Right renal pelvis (tissue), 4 donors: ENCODE measurements at places on chromosomes 2 and 18.

DNA sequence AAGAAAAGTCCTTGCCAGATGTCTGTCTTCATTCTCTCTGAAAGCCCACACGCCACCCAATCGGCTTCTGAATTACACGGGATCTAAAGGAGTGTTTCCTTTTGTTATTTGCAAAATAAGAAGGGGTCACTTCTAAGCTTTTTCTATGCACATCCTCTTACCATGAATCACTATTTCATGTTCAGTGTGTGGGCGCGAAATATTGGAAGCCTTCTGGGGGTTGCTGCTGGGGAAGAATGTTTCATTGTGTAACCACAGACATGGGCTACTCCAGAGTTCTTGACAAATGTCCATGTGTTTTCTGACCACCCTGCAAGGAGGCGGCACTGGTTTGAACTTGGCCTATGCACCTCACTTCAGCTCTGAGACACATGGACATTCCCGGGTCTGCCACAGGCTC lies 133.6 kb upstream of the APCDD1 start:
- no peak for DNase-seq

GRCh38 chr2:231423176-231423575 lies 27.7 kb downstream of the B3GNT7 start:
- DNase-seq, result no peak

DNA sequence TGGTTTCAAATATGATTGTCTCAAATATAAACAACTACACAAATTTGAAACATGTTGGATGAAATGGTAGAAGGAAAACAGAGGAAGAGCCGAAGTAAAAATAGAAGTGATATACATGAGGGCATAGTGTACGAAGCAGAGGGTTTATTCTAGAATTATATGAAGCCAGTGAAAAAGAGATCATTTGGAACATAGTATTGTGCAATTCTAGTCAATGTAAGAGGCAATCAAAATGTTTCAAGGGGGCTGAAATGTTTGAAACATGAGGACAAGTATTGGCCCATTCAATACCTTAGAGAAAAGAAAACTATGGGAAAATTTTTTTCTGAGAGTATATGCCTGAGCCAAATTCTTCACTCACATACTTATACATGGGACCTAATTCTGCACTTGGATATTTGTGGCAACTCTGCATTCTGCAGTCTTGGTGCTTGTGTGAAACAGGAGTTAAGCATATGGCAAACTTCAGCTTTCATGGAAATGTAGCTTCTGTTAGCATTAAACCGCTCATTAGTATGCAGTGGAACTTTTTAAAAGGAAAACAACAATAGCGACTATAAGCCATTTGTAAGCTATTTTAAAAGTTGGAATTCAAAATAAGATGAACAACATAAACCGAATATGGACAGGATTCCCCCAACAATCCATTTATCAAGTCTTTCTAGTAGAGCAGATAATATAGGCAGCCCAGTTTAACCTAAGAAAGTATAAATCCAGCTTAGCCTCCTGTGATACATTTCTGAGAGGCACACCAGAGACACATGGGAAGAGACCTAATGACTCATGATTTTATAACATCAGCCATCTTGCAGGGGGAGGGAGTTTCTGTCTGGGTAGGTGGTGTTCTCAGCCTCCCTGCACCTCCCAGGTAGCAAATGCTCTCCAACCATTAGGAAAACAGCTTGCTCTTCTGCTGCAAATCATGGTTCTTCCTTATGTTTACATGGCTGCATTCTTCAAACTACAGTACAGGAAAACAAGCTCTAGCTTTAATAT lies 197.8 kb downstream of the PAX3 start:
- no peak for DNase-seq

GRCh38 chr2:88483200-88483599 lies 30.7 kb upstream of the FOXI3 start:
- DNase-seq, result no peak

DNA sequence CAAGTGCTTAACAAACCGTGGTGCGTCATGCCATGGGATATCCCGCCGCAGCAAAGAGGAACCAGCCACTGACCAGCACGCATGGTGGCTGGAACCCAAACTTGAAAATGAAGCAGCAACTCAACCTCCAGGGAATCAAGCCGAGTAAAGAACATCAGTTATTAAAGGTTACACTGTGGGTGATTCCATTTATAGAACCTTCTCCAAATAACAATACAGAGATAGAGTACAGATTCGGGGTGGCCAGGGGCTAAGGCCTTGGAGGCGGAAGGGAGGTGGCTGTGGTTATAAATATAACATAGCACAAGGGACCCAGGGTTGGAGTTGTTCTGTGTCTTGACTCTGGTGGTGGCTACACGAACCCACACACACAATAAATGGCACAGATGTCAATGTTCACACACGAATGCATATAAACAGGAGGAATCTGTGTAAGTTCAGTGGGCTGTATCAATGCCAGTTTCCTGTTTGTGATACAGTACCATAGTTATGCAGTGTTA lies 123.1 kb downstream of the EIPR1 start:
- no peak for DNase-seq

- DNase-seq, result no peak
Observed at GRCh38 chr2:188765522-188766470, 208.4 kb upstream of the COL3A1 start.

- no peak for DNase-seq
Observed at GRCh38 chr2:60560734-60561644, 7.5 kb upstream of the BCL11A start.

- no peak for DNase-seq
Observed at GRCh38 chr2:222738809-222739208, 67.4 kb downstream of the MOGAT1 start.

- DNase-seq, result no peak
Observed at GRCh38 chr2:176536439-176537133, 267.3 kb downstream of the MTX2 start.

DNA sequence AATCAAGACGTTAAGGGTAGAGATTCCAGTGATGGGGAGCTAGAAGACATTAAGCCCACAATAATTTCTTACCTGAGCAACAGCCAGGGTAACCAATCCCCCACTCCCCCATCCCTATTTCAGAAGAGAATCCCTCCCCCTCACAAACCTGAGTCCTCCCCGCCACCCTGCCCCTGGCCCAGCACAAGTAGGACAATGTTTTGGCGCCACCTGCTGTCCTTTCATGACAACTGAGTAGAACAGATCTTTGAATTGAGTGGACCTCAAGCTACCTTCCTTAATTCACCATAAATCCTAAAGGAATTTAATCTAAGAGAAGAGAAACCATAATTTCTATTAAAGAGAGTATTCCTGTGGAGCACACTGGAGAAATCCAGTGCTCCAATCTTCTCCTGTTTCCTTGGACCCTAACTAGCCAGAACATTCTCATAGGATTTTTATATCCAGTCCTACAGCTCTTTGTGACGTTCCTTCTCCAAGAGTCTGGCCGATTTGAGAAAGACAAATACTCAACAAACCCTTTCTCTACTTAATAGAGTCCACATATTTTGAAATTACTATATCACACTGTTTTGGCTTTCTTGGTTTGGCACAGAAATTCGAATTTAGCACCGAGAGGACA lies 41.1 kb downstream of the NHEJ1 start:
- peak; percentile 20 for DNase-seq

DNA sequence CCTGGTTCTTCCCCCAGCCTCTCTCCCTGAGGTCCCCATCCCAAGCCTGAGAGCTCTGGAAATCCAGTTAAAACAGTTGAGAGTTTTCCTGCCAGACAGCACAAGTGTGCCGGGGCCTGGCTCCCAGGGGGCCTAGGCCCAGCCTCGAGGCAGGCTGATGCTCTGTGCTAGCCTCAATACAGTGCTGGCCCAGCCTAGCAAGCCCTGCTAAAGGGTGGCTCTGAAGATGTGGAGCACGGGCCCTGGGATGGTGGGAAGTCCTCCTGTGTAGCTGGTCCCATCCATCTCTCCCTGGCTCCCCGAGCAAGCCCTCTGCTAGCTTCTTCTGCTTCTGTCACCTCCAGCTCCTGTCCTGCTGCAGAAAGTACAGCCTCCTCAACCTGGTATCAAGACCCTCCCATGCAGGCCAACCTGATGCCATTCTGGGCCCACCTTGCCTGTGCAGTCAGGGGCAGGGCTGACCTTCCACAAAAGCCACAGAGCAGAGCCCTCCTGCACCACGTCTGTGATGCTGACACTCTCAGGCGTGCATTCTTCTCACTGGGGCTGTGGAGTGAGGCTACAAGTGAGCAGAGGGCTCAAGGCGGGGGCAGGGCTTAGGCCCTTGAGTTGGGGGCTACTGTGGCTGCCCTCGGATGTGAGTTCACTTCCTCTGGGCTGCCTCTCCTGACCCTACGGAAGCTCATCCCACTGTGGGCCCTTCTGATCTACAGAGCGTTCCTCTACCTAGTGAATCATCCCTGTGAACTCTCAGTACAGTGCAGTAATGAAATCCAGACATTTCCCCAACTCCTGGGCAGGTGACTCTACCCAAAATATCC lies 60.1 kb upstream of the LAPTM4A start:
- no peak for DNase-seq

DNA sequence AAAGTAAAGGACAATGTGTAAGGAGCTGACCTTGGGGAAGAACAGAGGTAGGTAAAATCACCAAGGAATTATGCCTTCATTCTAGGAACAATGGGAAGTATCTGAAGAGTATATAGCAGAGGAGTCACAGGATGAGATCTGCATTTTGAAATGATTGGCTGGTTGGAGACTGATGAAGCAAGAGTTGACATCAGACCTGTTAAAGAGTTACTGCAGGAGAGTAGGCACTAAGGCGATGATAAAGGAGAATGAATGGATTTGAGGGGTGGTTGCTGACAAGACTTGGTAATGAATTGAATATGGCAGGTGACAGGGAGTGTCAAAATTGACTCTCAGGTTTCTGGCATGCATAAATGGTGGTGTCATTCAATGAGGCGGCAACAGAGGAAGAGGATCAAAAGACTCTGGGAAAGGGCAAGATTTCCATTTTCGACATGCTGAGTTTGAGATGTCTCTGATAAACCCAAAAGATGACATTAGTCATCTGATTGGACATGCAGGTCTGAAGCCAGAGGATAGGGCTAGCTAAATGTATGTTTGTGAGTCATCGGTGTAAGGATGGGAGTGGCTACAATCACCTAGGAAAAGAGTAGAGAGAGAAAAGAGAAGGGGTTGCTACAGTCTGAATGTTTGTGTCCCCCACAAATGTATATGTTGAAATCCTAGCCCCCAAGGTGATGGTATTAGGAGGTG lies 236.5 kb downstream of the DYM start:
- no peak for DNase-seq

DNA sequence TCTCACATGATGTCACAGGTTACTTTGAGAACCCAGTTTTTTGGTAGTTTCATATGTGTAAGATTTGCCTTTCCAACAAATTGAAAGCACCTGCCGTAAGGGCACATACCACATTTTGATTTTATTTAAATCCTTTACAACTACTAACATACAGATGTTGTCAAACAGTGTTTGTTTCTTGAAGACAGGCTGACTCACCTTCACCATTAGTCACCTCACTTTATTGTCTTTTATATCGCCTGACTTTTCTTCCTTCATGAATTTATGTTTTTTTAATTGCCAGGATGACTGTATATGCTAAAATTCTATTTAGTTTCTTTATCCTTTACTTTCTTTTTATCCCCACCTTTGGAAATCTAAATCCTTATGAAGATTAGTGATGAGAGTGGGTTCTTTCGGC lies 886.7 kb downstream of the SUCLG1 start:
- DNase-seq, result no peak

- DNase-seq, result no peak
Observed at GRCh38 chr18:48802543-48803290, 148.0 kb downstream of the SMAD7 start.

- DNase-seq, result no peak
Observed at GRCh38 chr2:210302326-210302725, 12.6 kb downstream of the MYL1 start.

DNA sequence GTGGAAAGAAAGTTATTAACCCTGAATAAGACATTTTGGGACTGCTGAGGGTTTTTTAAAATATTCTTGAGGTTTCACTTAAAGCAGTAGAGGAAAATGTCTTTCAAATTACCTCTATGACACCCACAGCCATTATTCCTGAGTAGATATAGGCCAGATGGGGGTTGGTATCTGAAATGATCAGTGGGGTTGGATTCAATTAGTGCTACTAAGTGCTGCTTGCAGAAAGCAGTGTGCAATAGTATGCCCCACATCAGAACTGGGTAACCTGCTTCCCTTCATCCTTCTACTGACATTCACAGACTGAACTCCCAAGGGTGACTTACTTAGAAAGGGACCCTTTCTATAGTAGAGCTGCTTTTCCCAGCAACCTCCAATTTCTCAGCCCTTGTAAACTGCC lies 7.3 kb upstream of the ETAA1 start:
- no peak for DNase-seq
